ENCODE measurements at places on chromosomes 12 and 14. TPM values are rescaled to one million over a fixed set of nuclear protein-coding genes. Genes with fewer than 3 reads are reported as not detected.

The PPP4R4 gene
- 0.45 TPM for total RNA-seq

The DBX2 gene
- total RNA-seq: not detected

The C14orf180 gene
- not detected for total RNA-seq

The P2RX2 gene
- total RNA-seq: not detected

The TMEM63C gene
- not detected for total RNA-seq

The GZMB gene
- not detected for total RNA-seq

Measured in bronchus fibroblast of lung (primary cell).